AG08395 (cell line): ENCODE measurements at places on chromosomes 1 and 21.

DNA sequence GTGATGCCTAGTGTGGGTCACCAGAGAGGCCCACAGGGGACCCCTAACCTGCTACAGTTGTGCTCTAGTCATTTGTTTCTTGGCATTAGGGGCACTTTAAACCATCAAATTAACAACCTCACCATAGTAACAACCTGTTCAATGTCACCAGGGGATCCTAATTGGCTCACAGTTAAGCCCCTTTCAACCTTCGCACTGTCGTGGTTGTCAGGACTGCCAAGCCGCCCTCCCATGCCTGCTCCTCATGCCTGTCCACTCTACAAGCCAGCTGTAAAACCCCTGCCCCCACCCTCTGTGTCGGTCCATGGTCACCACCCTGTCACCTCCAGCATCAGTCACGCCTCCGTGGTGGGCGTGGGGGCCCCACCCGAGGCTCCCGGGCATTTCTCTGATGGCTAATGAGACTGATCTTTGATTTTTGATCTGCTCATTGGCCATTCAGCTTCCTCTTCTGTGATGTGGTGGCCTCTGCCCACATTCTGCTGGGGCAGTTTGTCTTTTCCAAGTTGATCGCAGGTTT lies 96.6 kb downstream of the WDR4 start:
- DNase-seq, result no peak

DNA sequence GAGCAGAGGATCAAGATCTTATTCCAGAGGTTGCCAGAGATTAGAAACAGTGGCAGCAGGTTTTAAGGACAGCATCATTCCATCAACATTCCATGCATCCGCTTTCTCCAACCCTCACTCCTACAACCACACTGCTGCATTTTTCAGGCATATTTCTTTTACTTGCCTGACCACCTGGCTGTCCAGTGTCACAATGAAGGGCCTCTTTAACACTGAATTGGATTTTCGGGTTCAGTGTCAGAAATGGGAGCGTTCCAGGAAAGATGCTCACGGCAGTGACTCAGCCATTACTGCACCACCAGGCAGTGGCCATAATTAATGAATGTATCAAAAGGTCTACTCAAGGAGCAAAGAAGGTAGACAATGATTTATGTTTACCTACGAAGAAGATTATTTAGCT lies 200.4 kb upstream of the ESRRG start:
- DNase-seq, result no peak

DNA sequence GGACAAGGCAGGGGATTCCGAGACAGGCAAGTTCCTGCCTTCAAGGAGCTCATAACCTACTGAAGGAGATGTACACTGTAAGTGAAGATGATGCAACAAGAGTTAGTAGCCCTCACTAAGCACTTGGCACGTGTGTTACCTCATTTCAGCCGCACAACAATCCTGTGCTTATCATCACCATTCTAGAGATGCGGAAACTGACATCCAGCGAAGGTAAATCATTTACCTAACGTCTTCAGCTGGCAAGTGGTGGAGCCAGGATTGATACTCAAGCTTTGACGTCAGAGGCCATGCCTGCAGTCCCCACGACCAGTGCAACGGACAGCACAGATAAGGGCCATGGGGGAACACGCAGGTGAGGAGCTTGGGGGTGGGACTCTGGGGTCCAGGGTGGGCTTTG lies 2.9 kb upstream of the UBXN10 start:
- no peak for DNase-seq

GRCh38 chr1:50268049-50268448 lies 155.2 kb downstream of the DMRTA2 start:
- no peak for DNase-seq

GRCh38 chr1:9840176-9840575 lies 16.4 kb upstream of the CLSTN1 start:
- DNase-seq, result no peak

- DNase-seq, result no peak
Measured at GRCh38 chr1:221840511-221841243, 98.8 kb upstream of the DUSP10 start.

GRCh38 chr1:205579711-205580110 lies 52.1 kb downstream of the ELK4 start:
- DNase-seq, result no peak

- DNase-seq, result peak; percentile 65
Measured at GRCh38 chr21:31710586-31710985, 21.3 kb downstream of the SCAF4 start.
